Stimulated activated CD8-positive, alpha-beta memory T cell treated with anti-CD3 and anti-CD28 coated beads, Interleukin-4, amount 100 ng/mL, for 48 hours (primary cell): ENCODE measurements at places on chromosomes 7 and 10.

GRCh38 chr7:148336411-148336810 is 254.2 kb upstream of the C7orf33 start:
- no peak for DNase-seq

- DNase-seq, result no peak
Measured at GRCh38 chr7:66558660-66559465, 69.8 kb upstream of the KCTD7 start.

DNA sequence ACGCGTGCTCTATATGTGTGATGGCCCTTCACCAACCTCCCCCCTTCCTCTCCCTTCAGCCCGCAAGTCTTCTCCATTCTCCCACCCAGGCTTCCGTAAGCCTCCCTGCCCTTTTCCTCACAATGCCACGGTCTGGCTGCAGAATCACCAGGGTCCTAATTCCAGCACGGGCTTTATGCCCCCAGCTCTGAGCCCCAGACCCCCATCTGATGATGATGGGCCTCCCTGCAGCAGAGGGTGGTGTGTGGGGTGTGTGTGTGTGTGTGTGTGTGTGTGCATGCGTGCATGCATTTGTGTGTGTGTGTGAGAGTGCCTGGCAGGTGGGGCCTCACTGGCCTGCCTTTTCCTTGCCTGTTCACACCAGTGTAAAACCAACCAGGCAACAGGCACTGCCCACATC is 109.9 kb downstream of the OAT start:
- no peak for DNase-seq

- DNase-seq, result no peak
Measured at GRCh38 chr7:154649434-154649833, 353.5 kb downstream of the PAXIP1 start.

DNA sequence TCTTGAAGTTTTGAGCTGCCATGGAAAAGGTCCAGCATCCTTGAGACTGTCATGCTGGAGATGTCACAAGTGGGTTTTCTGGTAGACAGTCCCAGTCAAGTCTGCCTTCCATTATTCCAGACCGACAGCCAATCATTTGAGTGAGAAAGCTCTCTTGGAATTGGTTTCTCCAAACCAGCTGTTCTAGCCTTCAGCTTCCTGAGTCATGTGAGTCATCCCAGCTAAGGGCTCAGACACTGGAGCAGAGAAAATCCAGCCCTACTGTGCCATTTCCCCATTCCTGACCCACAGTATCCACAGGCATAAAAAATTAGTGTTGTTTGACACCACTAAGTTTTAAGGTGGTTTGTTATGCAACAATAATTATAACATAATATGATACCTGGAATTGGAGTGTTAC is 219.0 kb downstream of the ADRA2A start:
- DNase-seq, result no peak

GRCh38 chr7:80870813-80871212 is 48.0 kb downstream of the SEMA3C start:
- DNase-seq, result no peak

GRCh38 chr7:30896036-30896435 is 15.6 kb upstream of the AQP1 start:
- DNase-seq, result no peak

GRCh38 chr10:72340510-72341261 is 14.0 kb downstream of the DNAJB12 start:
- peak; percentile 91 for DNase-seq

DNA sequence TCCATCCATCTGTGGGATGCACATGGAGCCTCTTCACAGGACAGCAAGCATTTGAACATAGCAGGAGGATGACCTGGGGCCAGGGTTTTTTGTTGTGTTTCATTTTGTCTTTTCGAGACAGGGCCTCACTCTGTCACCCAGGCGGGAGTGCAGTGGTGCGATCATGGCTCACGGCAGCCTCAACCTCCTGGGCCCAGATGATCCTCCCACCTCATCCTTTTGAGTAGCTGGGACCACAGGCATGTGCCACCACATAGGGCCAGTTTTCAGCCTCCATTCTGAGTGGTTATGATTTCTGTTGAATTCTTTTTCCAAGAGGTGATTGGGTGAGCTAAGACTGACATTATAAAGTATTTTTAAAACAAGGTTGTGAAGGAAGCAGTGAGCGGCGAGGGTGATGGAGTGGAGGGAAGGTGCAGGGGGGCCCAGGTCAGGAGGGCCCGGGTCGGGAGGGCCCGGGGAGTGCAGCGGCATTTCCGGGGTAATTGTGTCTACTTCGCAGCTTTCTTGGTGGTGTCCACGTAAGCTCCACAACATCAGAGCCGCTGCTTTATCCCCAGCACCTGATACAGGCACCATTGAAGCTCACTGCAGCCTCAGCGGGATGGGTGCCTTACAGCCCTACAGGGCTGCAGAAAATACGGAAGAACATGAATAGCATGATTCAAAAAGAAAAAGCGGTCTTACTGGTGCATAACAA is 12.0 kb upstream of the LARP4B start:
- no peak for DNase-seq

DNA sequence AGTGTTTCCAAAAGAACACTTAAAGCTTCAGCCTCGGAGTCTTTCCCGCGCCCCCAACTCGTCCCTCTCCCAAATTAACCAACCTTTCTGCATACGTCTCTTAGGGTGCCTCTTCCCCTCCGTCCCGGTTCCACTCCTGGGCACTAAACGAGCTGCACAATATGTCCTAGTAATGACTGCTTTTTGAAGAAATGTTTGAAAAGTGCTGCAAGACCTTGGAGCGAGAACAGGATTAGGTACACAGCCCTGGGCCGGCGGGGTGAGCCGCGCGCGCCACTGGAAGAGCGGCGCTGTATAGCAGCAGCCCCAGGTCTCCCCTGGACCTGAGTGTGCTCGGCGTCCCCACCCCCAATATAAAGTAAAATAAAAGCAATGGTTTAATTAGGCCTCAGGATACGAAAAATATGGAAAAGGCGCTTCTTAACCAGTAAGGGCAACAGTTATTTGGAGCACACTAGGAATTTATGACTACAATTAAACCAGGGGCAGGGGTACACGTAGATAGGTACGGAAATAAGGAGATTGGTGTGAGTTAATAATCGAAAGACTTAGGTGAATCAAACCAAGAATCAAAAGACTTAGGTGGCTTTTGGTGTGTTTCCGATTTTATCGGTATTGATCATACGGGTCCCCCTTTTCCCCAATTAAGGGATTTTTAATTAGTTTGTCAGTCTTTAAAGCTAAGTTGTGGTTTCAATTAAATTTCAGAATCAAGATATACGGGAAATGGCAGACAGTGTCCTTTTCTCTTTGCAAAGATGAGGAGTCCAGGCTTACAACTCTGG is 1.9 kb downstream of the TET1 start:
- no peak for DNase-seq

- DNase-seq, result no peak
Measured at GRCh38 chr10:72812753-72813430, 80.6 kb upstream of the OIT3 start.

DNA sequence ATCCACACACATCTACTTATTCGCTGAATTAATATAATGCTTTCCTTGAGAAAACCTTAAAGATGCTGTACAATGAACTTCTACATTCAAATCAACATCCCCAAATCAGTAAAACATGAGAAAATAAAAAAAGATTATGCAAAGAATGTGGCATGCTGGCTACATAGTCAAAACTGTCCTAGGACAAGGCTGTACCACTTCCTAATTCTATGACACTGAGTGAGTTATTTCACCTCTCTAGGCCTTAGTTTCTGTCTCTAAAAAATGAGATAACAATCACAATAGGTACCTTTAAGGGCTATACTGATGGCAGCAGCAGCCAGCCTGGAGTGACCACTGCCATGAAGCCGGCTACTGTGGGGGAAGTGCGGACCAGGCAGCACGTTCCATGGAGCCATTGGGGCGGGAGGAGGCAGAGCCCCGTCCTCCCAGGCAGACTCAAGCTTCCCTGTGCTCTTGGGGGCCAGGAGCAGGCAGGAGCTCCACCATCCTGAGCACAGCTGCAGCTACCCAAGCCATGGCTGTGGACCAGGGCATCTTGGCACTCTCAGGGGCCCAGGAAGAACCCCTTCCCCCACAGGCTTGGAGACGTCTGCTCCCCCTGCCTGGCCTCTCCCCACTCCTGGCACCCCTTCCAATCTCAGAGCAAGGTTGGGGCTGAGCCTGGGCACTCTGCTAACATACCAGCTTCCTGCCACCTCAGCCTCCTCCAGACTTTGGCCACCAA is 110.2 kb downstream of the ELAPOR2 start:
- no peak for DNase-seq

DNA sequence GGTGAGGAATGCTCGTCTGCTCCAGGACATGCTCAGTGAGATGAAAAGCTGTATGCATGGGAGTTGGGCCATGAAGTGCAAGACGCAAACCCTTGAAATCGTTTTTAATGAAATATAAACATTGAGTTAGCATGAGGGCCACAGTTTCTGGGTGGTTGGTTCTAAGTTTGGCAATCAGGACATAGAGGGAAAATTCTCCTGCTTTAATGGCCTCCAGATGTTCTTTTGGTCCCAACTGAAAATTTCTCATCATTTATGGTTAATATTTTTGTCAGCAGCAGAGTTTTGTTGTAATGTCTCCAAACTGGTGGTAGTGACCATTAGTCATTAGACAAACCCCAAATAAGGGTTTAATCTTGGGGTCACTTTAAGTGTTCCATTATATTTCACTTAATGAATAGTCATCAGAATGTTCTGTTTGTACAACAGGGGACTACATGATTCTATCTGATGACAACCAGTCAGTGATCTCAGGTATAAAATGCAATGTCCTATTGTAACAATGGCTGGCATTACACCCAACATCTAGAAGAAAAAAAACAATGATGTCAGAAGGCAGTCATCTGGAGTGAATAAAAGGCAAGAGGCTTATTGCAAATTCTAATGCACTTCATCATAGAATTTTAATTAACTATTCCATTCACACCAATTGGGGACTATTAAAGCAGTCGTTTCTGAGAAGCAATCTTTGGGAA is 197.4 kb downstream of the JCAD start:
- no peak for DNase-seq

- DNase-seq, result no peak
Measured at GRCh38 chr7:36621396-36621795, 102.9 kb downstream of the AOAH start.

- no peak for DNase-seq
Measured at GRCh38 chr7:133575726-133576440, 323.0 kb downstream of the EXOC4 start.

GRCh38 chr10:88901984-88902789 is 22.1 kb downstream of the STAMBPL1 start:
- no peak for DNase-seq

GRCh38 chr10:80204677-80205476 is 460 bp downstream of the ANXA11 start:
- no peak for DNase-seq

DNA sequence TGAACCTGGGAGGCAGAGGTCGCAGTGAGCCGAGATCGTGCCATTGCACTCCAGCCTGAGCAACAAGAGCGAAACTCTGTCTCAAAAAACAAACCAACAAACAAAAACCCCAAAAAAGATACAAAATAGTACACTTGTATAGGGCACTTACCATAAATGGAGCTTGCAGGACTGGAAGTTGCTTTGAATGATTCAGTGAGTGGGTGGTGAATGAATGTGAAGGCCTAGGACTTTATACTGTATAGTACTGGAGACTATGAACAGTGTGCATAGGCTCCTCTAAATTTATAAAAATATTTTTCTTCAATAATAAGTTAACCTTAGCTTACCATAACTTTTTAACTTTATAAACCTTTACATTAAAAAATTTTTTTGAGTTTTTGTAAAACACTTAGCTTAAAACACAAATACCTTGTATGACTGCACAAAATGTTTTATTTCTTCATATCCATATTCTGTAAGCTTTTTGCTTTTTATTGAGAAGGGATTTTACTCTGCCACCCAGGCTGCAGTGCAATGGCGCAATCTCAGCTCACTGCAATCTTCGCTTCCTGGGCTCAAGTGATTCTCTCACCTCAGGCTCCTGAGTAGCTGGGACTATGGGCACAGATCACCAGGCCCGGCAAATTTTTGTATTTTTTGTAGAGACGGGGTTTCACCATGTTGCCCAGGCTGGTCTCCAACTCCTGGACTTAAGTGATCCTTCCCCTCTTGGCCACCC is 6.9 kb upstream of the H2AZ2 start:
- DNase-seq, result no peak

- DNase-seq, result no peak
Measured at GRCh38 chr10:106566873-106567272, 597.6 kb downstream of the SORCS1 start.

DNA sequence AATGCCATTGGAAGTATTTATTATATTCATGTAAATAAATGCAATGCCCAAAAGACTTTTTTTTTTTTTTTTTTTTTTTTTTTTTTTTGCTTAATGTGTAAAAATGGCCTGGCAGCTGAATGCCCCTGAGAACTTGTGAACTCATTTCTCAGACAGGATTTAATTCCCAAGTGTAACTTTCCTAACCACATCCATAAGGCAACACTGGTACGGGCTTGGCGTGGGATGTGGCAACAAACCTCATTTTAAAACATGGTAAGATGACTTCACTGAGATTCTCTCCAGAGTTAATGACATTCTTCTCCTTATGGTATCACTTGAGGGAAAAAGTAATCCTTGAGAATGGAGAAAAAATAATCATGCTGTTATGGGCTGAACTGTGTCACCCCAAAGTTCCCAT is 150.4 kb downstream of the DGKI start:
- DNase-seq, result no peak
